ENCODE measurements at places on chromosomes 1 and 21. TPM values are rescaled to one million over a fixed set of nuclear protein-coding genes. Genes with fewer than 3 reads are reported as not detected.
A peak's percentile ranks its signal among the peaks of the same experiment; 100 is the strongest.

The FAAH gene
- total RNA-seq, result 2.1 TPM

The TMOD4 gene
- total RNA-seq, result not detected

DNA sequence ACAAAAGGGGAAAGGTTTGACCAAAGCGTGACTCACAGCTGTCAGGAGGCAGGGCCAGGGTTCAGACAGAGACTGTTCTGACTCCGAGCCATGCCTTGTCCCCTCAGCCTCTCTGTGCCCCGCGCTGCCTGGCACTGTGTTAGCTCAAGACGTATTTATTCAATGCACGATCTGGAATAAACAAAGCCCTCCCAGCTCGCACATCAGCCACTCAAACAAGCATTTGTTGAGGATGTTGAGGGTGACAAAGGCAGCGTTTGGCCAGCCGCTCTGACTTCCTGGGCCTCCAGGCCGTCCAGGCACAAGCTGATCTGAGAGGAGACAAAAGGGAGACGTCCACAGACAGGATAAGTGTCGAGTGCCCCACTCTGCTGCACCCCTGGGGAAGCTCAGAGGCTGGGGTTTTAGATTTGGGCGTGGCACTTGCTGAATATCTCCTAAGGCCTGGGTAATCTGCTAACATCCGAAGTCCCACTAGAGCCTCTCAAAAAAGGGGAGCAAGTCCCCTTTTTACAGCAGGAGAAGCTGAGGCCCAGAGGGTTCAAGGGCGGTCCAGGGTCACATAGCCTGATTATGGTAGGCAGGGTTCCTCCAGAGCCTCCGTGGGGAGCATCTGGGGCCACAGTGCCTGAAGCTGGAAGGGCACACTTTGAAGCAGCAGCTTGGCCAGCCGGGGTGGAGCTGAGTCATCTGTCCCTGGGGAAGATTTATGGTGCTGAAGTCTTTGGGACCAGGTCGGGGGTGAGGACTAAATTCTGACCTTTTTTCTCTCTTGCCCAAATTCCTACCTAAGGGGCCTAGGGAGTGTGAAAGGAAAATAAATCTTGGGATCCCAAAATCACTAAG, 95.9 kb downstream of the SPSB1 start:
- peak; percentile 56 for DNase-seq
- H3K27ac ChIP-seq, result no peak overlapping the region
- H3K4me3 ChIP-seq, result no peak overlapping the region
- peaks cover 14% of the 10 kb centered on the region for H3K27me3 ChIP-seq
- no peaks in the 10 kb centered on the region for H3K36me3 ChIP-seq

DNA sequence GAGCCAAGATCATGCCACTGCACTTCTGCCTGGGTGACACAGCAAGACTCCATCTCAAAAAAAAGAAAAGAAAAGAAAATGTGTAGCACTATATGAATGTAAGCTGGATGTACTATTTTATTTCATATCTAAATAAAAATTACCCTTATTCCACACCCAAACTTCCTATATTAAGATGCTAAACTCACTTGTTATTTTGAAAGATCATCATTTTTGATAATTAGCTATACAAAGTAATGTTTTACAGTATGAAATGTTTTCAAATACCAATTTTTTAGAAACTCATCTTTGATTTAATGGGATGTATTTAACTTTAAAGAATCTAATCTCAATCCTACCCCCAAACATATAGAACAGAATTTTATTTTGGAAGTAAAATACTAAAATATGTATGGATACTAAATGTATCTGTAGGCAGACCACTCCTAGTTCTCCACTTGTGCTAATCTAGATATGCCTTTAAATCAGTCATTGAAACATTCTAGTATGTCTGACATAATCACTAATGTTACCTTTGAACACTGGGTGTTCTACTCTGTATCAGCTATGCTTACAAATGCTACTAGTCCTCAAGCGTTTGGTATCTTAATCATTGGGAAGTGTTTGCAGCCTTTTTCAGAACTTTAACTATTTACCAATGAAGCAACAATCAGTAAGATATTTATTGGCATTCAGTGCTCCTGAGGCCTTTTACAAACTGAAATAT, 12.9 kb downstream of the MIER1 start:
- H3K27ac ChIP-seq, result peak overlapping the region; percentile 23
- DNase-seq, result no peak
- H3K4me1 ChIP-seq, result peaks cover 4% of the 10 kb centered on the region
- no peaks in the 10 kb centered on the region for H3K27me3 ChIP-seq
- H3K36me3 ChIP-seq, result no peaks in the 10 kb centered on the region
- no peak overlapping the region for H3K4me3 ChIP-seq

DNA sequence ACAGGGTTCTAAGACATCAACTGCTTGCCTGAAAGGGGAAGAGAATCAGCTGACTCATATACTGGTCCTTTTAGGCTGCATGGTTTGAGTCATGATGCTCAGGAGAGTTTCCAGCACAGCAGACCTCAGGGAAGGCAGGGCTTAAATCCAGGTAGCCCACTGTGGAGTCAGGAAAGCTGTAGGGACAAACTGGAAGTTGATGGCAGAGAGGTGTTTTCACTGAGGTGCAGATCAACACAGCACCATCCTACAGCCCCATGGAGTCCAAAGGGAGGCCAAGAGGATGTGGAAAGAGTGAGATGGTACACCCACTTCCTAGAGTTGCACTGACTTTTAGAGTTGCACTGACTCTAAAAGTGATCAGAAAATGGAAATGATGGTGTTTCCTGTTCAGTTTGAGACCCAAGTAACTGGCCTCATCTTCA, 252.4 kb upstream of the DUSP10 start:
- no peak overlapping the region for H3K4me3 ChIP-seq
- H3K36me3 ChIP-seq, result no peaks in the 10 kb centered on the region
- H3K27ac ChIP-seq, result peak overlapping the region; percentile 40
- H3K4me1 ChIP-seq, result peaks cover 23% of the 10 kb centered on the region
- DNase-seq, result peak; percentile 81

DNA sequence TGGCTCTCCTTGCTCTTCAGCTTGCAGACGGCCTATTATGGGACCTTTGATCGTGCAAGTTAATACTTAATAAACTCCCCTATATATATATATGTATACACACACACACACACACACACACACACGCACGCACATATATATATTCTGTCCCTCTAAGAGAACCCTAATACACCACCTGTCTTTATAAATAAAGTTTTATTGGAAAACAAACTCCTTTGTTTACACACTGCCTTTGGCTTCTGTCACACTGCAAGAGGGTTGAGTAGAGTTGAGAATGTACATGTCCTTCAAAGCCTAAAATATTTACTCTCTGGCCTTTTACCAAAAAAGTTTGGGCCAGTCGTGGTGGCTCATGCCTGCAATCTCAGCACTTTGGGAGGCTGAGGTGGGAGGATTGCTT, 26.2 kb upstream of the SIM2 start:
- H3K4me3 ChIP-seq, result no peak overlapping the region
- no peaks in the 10 kb centered on the region for H3K36me3 ChIP-seq
- DNase-seq, result no peak
- peaks cover 12% of the 10 kb centered on the region for H3K27me3 ChIP-seq
- no peaks in the 10 kb centered on the region for H3K4me1 ChIP-seq

Measured in fibroblast of lung (primary cell).